ENCODE measurements at places on chromosomes 11 and 22.

DNA sequence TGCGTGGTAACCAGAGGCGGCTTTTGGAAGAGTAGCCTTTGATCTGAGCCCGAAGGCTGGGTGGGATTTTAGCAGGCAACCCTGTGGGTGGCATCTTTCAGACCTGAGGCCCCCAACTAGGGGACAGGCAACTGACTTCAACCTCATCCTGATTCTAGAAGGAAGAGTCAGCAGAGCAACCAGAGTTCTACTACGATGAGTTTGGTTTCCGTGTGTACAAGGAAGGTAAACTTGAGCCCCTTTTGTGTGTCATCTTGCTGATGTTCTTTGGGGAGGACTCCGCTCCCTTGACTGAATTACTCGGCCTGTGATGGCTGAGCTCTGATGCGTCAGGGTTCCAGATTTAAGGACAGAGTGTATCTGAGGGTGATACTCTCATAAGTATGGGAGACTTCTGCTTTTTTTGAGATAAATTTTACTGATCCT is 31.6 kb downstream of the SGSM3 start:
- DNase-seq = no peak

DNA sequence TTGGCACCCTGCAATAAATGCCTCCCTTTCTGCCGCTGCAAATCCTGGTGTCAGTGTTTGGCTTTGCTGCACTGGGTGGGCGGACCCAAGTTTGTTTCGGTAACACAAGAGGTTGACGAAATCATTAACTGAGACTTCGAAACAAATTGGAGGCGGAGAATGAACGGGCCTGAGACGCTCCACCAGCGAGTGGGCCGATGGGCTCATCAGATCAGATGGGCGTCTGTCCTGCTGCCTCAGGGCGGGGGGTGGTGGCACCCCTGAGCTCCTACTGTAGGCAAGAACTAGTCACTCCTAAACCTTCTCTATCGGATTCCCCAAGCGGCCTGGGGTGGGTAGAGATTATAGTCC is 918 bp upstream of the CAPN5 start:
- DNase-seq = no peak

GRCh38 chr11:95816037-95816436 is 25.7 kb downstream of the CEP57 start:
- DNase-seq = no peak

GRCh38 chr11:15938121-15938611 is 418.2 kb downstream of the SOX6 start:
- DNase-seq = no peak

DNA sequence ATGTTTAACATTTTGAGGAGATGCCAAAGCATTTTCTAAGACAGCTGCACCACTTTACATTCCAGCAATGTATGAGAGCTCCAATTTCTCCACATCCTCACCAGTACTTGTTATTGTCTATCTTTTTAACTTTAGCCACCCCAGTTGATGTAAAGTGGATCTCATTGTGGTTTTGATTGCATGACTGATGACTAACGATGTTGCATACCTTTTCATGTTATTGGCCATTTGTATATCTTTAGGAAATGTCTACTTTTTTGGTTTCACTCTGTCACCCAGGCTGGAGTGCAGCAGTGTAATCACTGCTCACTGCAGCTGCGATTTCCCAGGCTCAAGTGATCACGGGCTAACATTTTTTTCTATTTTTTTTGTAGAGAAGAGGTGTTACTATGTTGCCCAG is 8.9 kb downstream of the TTC28 start:
- DNase-seq = no peak

GRCh38 chr11:69948256-69949141 is 129.3 kb upstream of the FGF3 start:
- no peak for DNase-seq

DNA sequence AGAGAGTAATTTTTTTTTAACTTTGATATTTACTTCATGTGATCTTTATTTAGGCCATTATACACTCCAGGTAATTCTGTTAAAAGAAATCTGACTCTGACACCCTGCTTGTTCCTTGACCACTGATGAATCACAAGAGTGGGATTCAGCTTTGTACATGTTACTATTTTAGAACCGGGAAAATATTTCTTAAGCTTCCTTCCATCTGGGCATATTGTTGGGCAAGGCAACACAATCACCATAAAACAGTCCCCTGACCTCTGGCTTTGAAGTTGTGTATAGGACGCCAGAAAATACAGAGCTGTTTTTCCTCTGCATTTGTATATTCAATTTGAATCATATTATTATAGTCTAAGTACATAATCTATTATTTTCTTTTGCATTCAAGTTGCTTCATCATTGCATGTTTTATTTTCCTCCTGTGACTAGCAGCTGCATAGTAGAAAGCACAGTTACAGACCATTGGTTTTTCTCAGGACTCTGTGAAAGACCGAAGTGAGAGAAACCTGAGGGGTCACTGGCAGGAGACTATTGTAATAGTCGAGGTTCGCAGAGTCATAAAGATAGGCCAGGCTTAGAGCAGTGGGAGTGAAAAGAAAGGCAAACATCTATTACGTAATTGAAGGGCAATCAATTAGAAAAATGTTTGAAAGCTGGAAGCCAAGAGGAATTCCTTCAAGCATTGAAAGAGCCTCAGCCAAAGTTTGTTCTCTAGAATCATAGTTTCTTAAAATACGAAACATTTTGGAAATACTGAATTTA is 51.8 kb upstream of the SLC36A4 start:
- DNase-seq = peak; percentile 25

GRCh38 chr11:131910523-131911387 is 540.3 kb downstream of the NTM start:
- no peak for DNase-seq

DNA sequence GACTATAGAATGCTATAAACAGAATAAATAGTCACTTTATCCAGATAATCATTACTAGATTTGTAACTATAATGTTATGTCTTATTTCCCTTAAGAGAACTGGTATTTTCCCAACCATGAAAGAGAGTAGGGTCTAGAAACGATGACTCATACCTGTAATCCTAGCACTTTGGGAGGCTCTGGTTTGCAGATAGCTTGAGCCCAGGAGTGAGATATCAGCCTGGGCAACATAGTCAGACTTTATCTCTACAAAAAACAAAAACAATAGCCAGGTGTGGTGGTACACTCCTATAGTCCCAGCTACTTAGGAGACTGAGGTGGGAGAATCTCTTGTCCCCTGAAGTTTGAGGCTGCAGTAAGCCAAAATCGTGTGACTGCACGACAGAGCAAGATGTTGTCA is 30.9 kb downstream of the OR52A5 start:
- DNase-seq = no peak

DNA sequence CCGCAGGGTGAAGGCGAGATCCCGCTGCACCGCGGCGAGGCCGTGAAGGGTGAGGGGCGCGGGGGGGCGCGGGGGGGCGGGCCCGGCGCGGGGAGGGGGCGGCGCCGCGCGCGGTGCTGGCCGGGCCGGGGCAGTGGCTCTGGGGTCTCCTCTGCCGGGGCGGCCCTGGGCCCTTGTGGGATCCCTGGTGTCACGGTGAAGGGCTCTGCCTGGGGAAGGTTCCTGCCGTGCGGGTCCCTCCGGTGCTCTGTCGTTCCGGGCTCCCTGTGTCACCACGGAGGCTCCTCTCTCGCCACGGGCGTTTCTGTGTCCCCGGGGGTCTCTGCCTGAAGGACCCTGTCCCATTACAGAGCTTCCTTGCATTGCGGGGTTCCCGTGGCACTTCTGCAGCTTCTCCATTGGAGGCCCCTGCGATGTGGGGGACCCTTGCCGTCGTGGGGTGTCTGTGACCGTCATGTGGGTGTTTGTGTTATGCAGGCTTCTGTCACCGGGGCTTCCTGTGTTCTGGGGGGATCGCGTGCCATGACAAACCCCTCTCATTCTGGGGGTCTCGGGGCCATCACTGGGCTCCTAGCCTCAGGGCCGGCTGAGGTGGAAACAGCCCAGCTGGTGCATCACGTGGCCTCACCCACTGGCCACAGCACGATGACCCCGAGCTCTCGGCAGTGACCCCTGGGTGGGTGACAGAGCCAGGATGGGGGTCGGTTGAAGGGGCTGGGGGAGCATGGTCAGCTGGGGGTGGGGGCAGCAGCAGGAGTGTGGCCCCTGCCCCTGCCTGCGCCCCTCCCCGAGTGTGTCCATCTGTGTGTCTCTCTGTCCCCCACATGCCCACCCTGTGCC is 25.3 kb downstream of the SHANK3 start:
- DNase-seq = no peak

GRCh38 chr11:95867105-95867504 is 56.8 kb downstream of the MTMR2 start:
- DNase-seq = no peak

GRCh38 chr22:30270832-30271231 is 4.2 kb upstream of the OSM start:
- no peak for DNase-seq

DNA sequence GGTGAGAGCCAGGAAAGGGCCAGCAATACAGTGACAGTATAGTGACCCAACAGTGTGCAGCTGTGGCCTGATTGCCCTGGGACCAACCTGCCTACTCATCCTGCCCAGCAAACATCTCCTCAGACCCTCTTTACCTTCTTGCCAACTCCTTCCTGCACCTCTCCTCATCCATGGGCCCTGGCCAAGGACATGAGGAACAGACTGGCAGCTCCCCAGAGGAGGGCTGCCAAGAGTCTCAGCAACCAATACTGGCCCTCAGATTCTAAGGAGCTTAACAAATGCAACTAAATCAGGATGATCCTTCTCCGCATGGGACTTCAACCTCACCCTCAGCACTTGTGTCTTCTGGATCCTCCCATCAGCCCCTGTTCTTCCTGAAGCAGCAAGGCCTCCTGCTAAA is 77.0 kb downstream of the RPL27A start:
- DNase-seq = no peak

DNA sequence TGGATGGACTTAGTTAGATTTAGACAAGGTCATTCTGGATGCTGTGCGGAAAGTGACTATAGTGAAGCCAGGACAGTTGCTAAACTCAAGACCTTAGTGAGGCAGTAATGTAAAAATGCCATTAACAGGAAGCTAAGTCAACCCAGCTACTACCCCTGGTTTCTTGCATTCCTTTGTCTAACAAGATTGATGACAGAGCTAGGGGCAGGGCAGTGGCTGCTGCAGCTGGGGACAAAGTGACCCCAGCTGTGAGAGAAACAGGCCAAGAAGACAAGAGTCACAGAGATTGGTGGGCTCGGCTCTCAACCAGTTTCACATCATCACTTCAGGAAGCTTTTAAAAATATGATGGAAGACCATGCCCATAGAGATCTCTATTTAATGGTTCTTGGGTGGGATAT is 110.4 kb upstream of the POU2AF2 start:
- no peak for DNase-seq

DNA sequence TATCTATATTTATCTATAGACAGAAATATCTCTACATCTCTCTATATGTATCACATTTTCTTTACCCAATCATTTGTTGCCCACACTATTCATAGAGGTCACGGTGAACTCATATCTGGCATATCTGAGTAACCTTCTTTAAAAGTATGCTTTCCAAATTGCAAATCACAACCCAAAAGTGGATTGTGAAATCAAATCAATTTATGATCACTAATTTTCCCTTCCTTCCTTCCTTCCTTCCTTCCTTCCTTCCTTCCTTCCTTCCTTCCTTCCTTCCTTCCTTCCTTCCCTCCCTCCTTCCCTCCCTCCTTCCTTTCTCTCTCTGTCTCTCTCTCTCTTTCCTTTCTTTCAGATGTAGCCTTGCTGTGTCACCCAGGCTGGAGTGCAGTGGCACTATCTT is 448.0 kb upstream of the CCDC90B start:
- DNase-seq = no peak

GRCh38 chr11:39641751-39642150 is 1817.7 kb downstream of the LRRC4C start:
- DNase-seq = no peak

- no peak for DNase-seq
Observed at GRCh38 chr11:121134741-121135312, 33.8 kb downstream of the TECTA start.

DNA sequence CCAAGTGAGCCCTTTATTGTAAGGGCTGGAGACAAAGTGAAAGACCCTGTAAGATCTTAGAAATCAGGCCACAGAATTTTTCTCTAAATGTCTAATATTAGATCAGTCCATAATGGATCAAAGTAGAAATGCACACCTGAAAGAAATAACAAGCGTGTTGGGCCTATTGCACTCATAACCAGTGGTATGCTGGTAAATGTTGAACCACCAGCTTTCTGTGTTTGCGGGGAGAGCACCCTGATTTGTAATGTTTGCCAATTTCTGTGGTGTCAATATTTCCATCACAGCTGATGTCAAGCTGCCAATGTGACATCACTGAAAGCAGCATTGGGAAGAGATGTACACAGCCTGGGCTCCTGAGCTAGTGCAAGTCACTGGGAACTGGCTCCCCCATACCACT is 46.2 kb downstream of the ENDOD1 start:
- no peak for DNase-seq

DNA sequence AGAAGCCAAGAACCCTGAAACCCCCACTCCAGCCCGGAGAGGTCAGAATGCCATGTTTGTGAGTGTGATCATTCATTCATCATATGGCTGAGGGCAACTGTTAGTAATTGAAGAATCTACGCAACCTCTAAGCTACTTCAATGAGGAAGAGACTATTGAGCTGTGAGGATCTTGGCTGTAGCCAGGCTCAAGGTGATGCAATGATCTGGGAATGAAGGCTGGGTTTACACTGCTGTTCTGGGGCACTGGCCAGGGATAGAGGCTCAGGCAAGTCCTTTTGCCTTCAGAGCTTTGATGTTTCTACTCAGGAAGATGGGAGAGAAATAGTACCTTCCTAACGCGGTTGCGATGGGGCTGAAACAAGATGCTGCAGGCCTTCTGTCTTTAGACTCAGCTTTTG is 12.9 kb downstream of the CRYBB2 start:
- no peak for DNase-seq

GRCh38 chr11:68825571-68825970 is 16.1 kb downstream of the CPT1A start:
- DNase-seq = no peak

GRCh38 chr11:13184295-13184794 is 93.2 kb upstream of the BMAL1 start:
- DNase-seq = no peak

DNA sequence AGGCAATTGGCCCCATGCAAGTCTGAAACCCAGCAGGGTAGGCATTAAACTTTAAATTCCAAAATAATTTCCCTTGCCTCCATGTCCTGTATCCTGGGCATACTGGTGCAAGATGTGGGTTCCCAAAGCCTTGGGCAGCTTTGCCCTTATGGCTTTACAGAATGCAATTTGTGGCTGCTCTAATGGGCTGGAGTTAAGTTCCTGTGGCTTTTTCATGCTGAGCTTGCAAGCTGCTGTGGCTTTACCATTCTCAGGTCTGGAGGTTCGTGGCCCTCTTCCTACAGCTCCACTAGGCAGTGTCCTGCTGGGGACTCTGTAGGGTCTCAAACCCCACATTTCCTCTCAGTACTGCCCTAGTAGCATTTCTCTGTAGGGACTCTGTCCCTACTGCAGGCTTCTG is 15.0 kb upstream of the BIRC3 start:
- no peak for DNase-seq

DNA sequence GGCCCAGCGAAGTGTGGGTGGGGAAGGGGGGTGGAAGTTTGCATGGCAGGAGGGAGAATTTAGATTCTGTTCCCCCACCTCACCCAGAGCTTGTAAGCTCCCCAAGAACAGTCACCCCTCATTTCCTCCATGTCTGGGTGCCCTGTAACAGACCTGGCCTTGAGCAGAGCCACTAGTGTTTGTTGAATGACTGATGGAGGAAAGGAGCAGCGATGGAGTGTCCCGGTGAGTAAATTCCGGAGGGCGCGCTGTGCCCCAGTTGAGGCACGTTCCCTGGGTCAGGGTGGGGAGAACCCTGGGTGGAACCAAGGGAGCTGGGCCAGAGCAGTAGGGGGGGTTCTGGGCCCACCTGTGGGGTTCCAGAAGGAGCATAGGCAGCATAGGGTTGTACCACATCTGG is 827 bp downstream of the NAALADL1 start:
- DNase-seq = no peak

GRCh38 chr22:44242946-44243724 is 62.4 kb downstream of the PARVG start:
- no peak for DNase-seq
